ENCODE measurements at places on chromosomes 4 and X.

- DNase-seq: no peak
These were observed 51.6 kb downstream of the CT47B1 start for GRCh38 chrX:120824021-120824420.

- no peak for DNase-seq
These were observed 863.4 kb downstream of the PDHA2 start for GRCh38 chr4:96703265-96703664.

GRCh38 chrX:110146521-110146920 is 143.6 kb downstream of the TMEM164 start:
- no peak for DNase-seq

- DNase-seq: no peak
These were observed 404 bp upstream of the GPRASP2 start for GRCh38 chrX:102711872-102712215.

GRCh38 chr4:110515676-110516075 is 39.7 kb downstream of the ENPEP start:
- no peak for DNase-seq

- DNase-seq: no peak
These were observed 293.4 kb downstream of the DTHD1 start for GRCh38 chr4:36574816-36575215.

- no peak for DNase-seq
These were observed 971.6 kb upstream of the INTU start for GRCh38 chr4:126661194-126661593.

Measured in SIG-M5 (cell line).